ENCODE measurements at places on chromosomes 4 and X. TPM values are rescaled to one million over a fixed set of nuclear protein-coding genes. Genes with fewer than 3 reads are reported as not detected.

DCAF4L1 gene
- not detected for total RNA-seq

GRCh38 chr4:168618577-168619265 is 121.9 kb downstream of the PALLD start:
- no peak for DNase-seq

GRCh38 chr4:40931238-40931637 is 181.5 kb downstream of the NSUN7 start:
- DNase-seq, result no peak

- DNase-seq, result no peak
Measured at GRCh38 chr4:72909461-72909860, 160.1 kb downstream of the COX18 start.

GRCh38 chr4:122525865-122526264 is 69.3 kb upstream of the IL2 start:
- no peak for DNase-seq

DNA sequence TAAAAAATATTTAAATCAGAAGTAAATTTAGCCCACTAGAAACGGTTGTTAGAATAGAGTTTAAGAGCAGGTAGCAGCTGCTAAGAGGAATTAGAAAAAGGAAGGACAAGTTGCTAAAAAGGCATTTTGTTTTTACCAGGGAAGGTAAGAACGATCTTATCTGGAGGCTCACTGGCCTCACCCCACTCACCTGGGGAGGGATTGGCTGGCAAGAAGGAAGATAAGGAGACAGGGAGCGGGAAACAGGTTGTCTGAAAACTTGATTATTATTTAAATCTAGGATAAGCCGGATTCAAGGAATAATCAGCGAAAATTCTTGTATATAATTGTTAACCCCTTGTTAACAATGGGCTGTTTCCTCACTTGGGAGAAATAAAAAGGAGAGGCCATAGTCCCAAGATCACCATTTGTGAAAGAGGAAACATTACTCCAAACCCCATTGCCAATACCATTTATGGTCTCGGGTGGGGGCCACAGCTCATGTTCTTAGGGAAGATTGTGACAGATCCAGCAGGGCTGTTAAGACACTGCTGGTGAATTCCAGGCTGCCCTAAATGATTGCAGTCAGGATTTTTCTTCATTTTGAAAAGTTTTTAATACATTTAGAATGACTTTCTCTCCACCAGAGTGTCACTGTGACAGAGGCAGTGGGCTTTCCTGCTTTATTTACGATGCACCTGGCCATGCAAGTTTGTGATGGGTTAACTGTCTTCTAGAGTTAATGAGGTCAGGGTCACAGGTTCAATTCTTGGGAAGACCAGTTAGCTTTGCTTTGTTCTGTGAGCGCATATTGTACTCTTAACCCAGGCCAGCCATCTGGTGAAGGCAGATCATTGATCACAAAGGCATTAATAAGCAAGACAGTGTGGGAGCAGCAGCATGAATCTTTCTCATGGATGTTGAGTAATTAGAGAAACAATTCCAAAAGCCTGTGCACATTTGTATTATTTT is 106.6 kb downstream of the CEP135 start:
- no peak for DNase-seq

GRCh38 chrX:30489323-30489722 is 88.2 kb downstream of the TASL start:
- DNase-seq, result no peak

GRCh38 chr4:24928708-24929107 is 15.9 kb upstream of the CCDC149 start:
- DNase-seq, result no peak

PLAC8 gene
- total RNA-seq, result 0.18 TPM

DNA sequence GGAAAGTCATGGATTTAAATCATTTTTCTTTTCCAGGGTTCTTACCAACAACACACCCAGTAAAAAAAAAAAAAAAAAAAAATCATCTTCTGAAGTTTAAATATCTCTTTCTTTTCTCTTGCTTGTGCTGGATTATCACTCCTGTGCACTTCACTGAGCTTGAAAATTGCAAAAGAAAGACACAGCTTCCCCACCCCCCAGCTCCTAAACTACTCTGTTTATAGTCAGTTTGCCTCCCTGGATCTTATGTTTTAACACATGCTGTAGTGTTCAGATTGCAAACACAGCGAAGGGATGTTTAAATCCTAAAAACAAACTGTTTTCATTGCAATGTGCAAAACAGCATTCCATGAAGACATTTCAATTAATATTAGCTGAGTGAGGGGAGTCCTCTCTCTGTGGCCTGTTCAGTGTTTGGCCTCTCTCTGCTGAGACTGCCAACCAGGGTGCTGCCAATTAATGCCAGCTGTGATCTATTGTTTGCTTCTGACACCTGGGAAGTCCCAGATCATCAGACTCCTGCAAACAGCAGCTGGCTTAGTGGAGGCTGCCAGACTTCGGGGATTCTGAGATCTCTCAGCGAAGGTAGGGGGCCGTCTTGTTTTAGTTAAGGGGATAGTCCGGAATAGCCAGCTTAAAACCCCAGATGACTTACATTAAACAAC is 171.1 kb upstream of the PITX2 start:
- no peak for DNase-seq

GRCh38 chrX:154441564-154441963 is 2.4 kb upstream of the FAM50A start:
- no peak for DNase-seq

BBS12 gene
- total RNA-seq, result 2.5 TPM

DNA sequence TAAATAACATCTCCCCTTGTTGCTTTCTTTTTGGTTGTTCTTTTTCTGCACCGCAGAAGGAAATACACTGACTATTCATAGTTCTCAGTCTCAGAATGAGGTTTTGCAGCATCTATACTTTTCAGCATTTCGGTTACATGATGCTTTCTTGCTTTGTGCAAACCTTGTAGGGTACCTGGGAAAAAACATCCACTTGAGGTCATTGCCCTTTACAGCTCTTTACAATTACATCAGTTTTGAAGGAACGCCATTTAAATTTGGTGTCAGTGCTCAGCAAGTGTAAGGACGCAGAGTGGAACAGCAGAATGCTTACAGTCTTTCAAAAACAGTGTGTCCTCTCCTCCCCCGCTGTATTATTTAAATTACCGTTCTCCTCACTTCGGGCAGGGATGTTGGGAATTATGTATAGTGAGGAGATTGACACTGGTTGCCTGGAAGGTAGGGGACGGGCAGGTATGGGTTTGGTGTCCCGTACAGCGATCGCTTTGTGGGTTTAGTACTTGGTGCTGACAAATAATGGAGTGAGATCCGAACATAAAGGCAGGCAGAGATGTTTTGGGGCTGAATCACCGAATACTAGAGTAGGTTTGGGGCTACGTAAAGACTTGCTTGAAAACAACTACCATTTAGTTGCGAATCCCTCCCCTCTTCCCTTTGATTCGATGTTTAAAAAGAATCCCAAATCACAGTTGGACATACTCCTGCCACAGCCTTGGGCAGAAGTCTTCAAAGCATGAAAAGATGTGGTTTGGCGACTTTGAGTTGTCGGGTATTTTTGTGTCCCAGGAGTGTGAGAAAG is 2.0 kb upstream of the NKX3-2 start:
- no peak for DNase-seq

DNA sequence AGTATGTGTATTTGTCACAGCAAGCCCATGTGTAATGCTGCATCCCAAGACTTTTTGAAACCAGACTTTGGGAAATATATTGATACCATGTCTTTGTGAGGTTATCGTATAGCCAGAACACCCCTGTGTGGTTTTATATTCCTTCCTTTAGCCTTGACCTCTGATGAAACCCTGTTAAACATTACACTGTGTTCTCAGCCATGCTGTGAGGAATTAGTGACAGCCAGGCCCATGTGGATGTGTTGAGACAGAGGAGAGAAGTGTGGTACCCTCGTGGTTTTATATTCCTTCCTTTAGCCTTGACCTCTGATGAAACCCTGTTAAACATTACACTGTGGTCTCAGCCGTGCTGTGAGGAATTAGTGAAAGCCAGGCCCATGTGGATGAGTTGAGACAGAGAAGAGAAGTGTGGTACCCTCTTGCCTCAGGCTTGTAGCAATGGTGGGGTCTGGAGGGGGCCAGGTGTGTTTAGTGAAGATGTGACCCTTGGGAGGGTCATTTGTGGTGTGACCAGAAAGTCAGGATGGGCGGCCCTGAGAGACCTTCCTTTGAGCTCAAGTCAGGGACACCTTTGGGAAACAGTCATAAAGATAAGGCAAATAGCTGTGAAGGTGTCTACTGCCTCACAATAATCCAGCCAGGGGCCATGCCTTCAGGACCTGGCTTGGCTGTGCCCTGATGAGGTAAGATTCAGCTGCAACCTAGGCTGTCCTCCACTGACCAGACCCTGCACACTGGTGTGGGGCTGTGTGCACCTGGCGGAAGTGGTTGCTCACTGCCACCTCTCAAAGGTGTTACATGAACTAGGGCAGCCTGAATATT is 110.0 kb downstream of the IRF2 start:
- no peak for DNase-seq

DNA sequence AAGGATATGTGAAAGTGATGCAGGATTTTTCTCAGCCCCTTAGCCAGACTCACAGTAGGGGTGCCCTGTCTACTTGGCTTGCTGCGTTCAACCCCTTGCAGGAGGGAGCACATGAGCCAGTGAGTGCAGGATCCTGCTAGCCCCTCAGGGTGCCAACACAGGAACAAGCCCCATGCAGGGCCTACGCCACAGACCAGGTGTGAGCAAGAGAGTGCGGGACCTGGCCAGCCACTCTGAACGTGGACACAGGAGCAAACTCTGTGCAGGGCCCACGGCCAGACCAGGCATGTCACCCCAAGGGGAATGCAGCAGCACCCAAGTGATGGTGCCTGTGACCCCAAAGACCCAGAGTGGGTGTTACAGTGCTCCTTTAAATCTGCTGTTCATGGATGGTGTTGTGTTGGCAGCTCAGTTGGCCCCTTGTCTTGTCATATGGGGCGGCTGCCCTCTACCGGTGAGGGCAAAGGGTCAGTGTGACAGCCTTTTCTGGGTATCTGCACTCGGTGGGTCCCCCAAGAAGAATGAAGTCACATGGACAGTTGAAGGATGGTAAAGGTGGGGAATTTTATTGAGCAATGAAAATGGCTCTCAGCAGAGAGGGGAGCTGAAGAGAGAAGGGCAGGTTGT is 188.4 kb upstream of the MAOA start:
- DNase-seq, result no peak

DNA sequence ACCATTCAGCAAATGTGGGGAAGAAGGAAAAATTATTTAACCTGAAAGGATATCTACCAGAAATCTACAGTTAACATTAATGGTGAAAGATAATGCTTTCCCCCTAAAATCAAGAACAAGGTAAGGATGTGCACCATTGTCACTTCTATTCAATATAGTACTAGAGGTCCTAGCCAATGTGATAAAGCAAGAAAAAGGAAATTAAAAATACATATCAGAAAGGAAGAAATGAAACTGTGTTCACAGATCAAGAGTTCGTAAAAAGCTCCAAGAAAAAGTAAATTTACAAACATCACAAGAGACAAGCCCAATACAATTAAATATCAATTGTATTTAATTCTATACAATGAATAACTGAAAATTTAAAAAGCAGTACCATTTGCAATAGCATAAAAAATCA is 57.6 kb downstream of the CNOT6L start:
- no peak for DNase-seq

GRCh38 chrX:78024349-78025059 is 55.1 kb upstream of the PGAM4 start:
- DNase-seq, result no peak

DNA sequence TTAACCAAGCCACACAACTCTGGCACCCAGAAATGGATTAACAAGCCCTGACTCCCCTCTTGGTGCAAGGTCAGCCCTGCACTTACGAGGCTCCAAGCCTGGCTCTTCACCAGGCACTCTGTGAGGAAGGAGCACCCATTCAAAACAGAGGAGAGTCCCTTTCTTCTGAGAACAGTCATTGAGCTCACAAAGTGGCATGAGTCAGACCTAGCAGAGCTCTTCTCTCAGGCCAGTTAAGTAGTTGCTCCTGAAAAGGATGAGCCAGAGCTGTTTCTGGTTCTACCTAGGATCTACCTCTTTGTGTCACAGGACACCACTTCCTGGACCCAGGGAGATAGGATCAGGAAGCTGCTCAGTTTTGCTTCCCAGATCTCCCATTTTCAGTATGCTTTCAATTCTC is 48.2 kb downstream of the EVC2 start:
- no peak for DNase-seq

DNA sequence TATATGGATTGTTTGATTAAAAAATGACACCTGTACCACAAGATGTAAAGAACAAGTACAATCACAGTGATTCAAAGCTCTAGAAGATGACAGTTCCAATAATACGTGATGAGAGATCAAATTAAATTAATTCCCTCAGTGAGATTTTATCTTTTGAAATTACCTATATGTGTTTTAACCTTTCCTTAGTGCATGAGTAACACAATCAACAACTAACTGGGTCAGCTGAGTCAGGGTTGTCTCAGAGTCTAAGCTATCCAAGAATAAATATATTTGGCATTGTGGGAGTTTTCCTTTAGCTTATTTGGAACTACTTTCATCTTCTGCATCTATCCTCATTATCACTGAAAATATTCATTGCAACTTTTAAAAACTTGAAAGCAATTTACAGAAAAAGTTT is 162.8 kb downstream of the WDFY3 start:
- DNase-seq, result no peak

- DNase-seq, result no peak
Measured at GRCh38 chrX:129534816-129535578, 5.1 kb upstream of the OCRL start.

DNA sequence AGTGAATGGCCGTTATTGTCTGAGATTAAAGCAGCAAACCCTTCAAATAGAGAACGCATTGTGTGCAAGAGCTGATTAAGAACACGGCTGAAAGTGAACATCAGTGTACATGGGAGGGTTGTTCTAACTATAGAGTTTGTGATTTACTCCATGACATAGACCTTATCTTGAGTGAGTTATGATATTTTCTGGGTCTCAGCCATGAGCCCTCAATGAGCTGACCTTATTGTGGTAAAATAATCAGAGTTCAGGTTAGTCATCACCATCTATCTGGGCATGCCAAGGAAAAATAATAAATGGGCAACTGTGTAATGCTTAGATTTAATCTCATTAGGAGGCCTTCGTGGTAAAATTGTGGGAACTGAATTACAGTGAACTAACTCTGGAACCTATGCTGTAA is 33.2 kb upstream of the CLDN24 start:
- DNase-seq, result peak; percentile 87

GAGE1 gene
- not detected for total RNA-seq

DNA sequence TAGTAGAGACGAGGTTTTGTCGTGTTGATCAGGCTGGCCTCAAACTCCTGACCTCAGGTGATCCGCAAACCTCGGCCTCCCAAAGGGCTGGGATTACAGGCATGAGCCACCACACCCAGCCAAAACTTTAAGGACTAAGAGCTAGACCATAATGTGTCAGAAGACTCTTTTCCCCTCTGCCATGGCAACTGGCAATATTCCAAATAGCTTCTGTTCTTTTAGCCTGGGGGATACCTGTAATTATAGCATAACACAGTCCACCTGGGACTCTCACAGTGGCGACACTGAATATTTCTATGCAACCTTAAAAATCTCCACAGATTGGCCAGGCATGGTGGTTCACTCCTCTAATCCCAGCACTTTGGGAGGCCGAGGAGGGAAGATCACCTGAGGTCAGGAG is 45.5 kb upstream of the RBM47 start:
- no peak for DNase-seq

Data from glomerular endothelial cell (primary cell).